ENCODE measurements at places on chromosomes 2 and 18.

DNA sequence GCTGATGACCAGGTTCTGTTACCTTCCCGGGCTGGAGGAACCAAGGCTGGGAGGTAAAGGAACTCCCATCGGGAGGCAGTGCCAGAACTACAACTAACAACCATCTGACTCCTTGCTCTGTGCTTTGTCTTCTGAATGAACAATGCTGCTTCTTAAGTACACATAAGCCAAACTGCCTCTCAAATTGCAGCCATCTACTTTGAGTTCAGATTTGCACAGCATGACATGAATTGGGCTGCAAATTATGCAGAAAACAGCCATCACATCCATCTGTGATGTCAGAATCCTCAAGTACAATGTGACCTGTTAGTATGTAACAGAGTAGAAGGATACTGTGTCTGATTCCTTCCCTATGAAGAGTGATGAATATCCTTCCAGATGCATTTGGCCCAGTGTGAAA is 290.6 kb downstream of the ZNF521 start:
- no peak for DNase-seq

GRCh38 chr2:187581125-187581896 is 27.1 kb upstream of the TFPI start:
- DNase-seq: no peak

DNA sequence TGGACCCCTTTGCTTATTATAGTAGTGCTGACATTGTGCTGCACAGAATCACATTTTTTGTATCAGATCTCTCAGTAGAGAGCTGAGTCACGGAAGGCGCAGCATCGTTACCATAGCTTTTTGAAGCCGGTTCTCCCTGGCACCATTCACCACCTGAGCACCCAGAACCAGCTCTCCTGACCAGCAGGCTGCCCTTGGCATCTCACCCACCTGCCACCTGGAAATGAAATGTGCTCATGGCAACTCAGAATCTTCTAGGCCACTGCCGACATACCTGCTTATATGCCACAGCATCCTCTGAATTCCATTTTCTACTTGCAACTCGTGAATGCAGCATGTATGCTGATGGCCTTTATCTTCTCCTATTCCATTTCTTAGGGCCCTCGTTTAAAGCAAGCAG is 62.7 kb downstream of the COA5 start:
- DNase-seq: no peak

DNA sequence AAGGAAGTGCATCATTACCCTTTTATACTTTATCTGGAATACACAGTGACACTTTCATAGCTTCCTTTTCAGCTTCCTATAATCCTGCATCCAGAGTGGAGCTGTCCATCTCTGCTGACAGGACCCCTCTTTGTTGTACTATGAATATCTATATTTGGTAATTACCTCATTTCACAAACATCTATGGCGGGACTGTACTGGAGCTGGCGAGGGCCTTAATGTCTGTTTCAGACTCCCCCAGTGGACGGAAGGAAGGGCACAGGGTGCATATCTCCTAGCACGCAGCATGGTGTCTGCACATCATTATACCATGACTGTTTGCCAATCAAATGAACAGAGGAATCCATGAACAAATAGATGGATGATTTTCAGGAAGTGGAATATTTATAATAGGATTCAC is 142.3 kb downstream of the SOX11 start:
- no peak for DNase-seq

- peak; percentile 13 for DNase-seq
Observed at GRCh38 chr2:71851094-71851750, 296.4 kb downstream of the CYP26B1 start.

DNA sequence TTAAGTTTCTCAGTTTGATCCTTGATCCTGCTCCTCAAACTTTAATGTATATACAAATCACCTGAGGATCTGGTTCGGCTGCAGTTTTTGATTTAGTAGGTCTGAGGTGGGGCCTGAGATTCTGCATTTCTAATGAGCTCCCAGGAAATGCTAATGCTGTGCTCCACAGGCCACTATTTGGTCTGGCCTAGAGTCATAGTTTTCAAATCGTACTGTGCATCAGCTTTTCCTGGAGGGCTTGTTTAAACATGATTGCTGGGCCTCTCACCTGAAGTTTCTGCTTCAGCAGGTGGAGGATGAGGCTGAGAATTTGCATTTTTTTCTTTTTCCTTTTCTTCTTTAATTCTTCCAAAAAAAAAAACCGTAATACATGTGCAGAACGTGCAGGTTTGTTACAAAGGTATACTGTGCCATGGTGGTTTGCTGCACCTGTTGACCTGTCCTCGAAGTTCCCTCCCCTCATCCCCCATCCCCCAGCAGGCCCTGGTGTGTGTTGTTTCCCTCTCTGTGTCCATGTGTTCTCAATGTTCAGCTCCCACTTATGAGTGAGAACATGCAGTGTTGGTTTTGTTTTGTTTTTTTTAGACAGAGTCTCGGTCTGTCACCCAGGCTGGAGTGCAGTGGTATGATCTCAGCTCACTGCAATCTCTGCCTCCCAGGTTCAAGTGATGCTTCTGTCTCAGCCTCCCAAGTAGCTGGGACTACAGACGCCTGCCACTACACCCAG is 42.2 kb upstream of the CD28 start:
- no peak for DNase-seq

DNA sequence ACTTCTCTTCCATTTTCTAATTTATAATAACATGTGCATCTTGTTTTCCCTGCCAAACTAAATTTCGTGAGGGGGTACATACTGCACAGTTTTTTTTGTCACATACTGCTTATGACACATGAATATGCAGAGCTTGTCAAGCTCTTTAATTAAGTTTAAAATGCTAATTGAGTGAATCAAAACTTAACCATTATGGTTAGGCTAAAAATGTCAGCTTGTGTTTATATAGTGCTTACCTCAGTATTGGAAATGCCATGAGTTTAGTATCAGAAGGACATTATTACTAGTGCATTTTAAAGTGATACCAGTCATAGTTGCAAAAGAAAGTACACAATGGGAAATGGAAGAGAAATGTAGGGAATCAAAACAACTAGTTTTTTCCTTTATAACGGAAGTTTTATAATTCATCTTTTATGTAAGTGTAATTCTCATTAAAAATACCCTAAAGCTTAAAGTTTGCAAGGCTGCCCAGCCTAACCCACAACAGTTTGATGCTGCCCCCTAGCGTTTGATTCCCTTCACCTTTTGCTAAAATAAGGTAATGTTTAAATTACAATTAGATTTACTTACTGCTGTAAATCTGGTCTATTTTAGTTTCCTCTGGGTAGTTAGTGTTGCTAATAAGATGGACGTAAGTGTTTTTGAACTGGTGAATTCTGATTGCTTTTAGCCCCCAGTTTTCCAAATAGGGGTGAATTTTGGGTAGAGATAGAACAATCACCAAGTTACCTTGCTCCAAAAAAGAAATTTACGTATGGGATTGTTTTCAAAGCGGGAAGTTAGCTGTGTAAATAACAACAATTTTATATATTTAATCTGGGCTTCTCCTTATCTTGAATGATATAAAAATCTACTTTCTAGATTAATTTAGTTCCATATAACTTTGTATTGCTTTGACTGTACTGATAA is 3.2 kb downstream of the SLC39A10 start:
- DNase-seq: peak; percentile 40

DNA sequence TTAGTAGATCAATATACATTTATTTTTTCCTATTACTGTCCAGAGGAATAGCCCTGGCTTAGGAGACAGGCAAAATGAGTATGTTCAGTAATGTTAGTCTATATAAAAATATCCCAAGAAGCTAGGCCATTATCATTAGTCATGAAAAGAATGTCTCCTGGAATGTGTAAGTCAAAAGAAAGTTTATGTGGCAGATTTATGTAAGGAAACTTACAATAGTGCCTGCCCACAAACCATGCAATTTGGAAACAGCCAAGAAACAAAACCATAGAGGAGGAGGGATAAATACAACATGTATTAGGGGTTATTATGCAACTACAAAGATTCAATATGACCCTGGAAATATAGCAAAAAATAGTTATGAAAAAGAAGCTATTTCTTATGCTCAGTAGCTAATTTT is 96.3 kb downstream of the NOL4 start:
- DNase-seq: no peak

DNA sequence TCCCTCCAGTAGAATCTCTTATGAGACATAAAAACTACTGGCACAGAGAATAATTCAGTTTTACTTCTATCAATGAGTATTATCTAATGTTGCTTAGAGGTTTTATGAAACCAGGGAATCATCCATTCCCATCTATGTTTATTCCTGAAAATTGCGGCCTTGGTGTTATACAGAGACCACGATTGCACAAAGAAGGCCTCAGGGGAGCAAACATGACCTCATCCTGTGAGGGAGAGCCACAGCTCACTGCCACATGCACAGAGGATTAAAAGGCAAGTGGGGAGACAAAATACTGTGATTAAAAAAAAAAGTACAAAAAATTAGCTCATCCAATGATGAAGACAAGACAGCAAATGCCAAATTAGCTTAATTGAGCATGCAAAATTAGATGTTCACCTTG is 111.8 kb upstream of the SLC35G4 start:
- DNase-seq: no peak
